Activated T-helper 1 cell treated with anti-CD3 and anti-CD28 coated beads, Interleukin-2, amount 50 U/mL, for 16 hours (primary cell): ENCODE measurements at places on chromosomes 1 and 21.

DNA sequence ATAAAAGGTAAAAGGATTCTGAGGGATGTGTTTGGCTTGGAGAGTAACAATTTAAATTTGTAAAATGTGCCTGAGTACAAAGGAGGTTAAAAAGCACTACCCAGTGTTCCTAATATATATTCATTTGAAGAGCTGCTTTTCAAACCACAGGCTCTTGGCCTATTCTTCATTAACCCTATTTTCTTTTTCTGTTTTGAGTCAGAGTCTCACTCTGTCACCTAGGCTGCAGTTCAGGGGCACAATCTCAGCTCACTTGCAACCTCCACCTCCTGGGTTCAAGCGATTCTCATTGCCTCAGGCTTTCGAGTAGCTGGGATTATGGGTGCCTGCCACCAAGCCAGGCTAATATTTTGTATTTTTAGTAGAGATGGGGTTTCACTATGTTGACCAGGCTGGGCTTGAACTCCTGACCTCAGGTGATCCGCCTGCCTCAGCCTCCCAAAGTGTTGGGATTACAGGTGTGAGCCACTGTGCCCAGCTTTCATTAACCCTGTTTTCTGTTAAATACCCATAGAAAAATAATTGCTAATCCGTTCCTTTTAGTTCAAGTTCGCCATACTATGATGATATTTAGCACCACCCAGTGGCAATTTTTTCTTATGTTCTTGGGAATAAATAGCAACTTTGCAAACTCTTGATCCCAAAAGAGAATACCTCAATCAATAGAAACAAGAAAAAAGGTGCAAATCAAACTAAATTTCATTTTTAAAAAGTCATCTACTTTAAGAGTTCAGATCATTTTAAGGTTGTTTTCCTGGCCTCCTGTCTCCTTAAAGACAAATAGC lies 30.5 kb downstream of the ZBTB8OS start:
- DNase-seq, result no peak

DNA sequence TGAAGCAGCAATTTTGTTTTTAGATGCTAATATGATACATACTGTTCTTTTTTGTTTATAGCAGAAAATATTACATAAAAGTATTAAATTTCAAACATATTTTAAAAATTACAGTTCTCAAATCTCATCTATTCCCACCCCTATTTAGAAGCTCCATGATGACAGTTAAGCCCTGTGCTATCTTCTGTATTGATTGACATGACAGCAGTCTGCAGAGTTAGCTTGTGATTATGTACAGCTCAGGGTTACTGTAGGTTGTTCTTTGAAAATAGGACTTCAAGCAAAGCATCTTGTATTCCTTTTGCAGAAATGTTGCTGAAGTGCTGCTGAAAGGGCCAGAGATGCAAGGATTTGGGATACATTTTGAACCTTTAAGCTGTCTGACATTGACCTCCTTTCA lies 8.2 kb downstream of the GPSM2 start:
- no peak for DNase-seq

DNA sequence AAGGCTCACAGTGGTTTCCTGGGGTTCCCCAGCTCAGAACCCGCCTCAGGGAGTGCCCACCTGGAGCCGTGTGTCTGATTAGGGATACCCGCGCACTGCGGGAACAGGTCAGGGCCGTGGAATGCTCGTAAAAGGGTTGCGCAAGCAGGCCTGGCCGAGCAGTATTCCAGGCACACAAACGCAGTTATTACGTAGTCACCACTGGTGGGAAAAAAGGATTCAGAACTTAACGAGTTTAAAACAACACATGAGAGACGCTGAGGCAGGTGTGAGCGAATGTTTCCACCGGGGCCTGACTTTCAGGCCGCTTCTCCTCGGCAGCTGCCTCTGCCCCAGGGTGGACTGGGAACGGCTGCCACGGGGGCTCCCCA lies 18.2 kb downstream of the PLCH2 start:
- no peak for DNase-seq

DNA sequence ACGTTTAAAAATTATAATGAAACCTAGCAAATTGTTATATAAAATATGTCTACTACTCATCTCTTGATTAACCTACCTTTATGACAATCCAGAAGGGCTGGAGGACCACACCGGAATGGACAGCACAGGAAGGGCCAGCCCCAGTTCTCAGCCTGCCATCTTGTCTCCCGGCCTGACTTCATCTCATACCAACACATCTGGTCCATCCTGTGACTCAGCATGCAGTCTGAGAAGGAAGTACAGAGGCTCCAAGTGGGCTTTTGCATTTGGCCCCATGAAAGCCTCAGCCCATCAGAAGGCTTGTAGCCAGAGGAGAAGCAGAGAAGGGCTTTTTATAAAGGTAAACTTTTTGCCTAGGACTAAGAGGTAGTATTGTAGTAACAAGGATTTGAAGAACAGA lies 436.6 kb downstream of the MRPL39 start:
- no peak for DNase-seq
